Fibroblast of skin of scalp (primary cell): ENCODE measurements at places on chromosomes 4 and X.
A peak's percentile ranks its signal among the peaks of the same experiment; 100 is the strongest.

GRCh38 chrX:32877592-32877991 is 333.8 kb downstream of the DMD start:
- no peak for DNase-seq

DNA sequence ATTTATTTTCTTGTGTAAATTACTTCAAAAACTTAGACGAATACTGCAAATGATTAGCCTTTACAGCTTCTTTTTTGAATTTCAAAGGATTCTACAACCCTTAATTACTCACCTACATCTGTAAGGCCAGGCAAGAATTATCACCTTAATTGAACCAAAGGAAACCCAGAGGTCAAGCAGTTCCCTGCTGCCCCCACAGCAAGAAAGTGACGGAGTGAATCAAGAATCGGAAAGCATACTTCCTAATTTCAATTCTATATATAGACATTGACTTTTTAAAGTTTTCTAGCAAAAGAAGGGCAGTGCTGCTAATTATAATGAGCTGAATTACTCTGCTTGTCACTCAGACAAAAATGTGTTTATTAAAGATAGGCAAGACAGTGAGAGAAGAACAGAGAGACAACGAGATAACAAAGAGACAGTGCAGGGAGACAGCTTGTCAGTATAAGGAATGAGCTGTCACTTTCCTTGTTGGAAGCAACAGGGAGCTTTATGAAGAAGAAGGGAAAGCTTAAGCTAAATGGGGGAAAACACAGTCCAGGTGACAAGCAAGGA is 47.5 kb upstream of the SPANXN4 start:
- DNase-seq: no peak

GRCh38 chrX:1164322-1165288 is 47.8 kb downstream of the CRLF2 start:
- DNase-seq: no peak

DNA sequence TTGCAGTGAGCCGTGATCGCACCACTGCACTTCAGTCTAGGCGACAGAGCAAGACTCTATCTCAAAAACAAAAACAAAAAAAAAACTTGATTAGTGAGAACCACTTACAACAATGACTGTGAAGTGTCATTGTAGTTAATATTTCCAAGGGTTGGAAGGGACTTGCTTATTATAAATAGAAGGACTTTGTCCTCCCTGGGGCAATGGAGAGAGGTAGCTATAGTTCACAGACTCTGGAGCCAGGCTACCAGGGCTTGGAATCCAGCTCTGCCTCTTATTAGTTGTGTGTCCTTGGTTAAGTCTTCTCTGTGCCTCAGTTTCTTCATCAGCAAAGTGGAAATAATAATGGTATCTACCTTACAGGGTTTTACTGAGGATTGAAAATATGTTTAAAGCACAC is 51.6 kb downstream of the TMEM150C start:
- no peak for DNase-seq

- peak; percentile 35 for DNase-seq
These were observed 70.5 kb downstream of the RPS3A start for GRCh38 chr4:151169900-151170299.

DNA sequence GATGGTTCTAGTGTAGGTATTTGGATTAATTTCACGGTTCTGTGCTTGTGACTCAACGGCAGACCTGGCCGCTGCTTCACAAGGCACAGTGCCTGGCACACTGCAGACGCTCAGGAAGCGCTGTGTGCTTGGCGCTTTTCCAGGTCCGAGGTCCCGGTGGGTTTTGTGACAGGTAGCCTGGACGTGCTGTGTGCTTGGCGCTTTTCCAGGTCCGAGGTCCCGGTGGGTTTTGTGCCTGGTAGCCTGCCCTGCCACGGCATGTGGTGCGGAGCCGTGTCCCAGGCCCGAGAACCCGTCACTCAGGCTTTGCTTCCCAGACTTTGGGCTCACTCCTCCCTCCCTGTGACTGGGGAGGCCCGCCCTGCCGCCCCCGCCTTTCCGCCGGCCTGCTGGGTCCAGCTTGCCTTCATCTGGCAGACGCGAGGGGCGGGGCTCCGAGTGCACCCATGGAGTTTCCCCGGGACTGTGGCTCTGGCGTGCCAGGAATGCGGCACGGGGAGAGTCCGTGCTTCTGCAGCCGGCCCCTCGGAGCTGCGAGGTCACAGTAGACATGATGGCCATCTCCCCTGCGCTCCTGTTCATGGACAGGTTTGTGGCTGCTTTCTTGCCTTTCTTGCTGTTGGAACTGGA is 44.2 kb downstream of the TBC1D14 start:
- peak; percentile 80 for DNase-seq

GRCh38 chr4:136484996-136485395 is 1047.3 kb downstream of the PCDH18 start:
- DNase-seq: no peak

- no peak for DNase-seq
These were observed 111.3 kb upstream of the PAQR3 start for GRCh38 chr4:79050541-79050880.
